Forelimb muscle (tissue), 1 donor: ENCODE measurements at places on chromosomes 7 and 10.

GRCh38 chr10:4885162-4885561, 59.2 kb downstream of the AKR1E2 start:
- no peak for DNase-seq

DNA sequence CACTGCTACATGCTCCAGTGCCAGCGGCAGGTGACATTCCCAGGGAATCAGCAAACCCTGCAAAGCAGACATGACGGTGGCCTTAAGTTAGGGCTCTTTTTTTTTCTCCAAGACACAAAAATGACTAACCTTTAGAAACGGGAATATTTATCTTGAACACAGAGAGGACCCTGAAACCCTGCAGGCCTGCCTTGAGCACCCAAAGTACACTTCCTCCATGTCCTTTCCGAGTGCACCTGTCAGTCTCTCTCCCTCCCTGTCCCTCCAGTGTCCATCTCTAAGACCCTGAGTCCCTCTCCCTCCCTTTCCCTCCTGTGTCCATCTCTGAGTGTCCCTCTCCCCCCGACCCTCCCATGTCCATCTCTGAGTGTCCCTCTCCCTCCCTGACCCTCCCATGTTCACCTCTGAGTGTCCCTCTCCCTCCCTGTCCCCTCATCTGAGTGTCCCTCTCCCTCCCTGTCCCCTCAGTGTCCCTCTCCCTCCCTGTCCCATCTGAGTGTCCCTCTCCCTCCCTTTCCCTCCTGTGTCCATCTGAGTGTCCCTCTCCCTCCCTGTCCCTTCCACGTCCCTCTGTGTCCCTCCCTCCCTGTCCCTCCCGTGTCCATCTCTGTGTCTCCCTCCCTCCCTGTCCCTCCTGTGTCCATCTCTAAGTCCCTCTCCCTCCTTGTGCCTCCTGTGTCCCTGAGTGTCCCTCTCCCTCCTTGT, 51.2 kb upstream of the CAMK2B start:
- DNase-seq: no peak

DNA sequence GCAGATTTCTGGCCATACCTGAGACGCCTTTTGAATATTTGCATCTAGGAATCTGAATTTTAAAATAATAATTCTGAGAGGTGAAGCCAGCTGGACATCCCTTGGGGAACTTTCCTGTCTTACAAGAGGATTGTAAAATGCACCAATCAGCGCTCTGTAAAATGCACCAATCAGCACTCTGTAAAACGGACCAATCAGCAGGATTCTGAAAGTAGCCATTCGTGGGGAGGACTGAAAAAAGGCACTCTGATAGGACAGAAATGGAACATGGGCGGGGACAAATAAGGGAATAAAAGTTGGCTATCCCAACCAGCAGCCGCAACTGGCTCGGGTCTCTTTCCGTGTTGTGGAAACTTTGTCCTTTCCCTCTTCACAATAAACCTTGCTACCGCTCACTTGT, 9.9 kb downstream of the PPIF start:
- DNase-seq: no peak

DNA sequence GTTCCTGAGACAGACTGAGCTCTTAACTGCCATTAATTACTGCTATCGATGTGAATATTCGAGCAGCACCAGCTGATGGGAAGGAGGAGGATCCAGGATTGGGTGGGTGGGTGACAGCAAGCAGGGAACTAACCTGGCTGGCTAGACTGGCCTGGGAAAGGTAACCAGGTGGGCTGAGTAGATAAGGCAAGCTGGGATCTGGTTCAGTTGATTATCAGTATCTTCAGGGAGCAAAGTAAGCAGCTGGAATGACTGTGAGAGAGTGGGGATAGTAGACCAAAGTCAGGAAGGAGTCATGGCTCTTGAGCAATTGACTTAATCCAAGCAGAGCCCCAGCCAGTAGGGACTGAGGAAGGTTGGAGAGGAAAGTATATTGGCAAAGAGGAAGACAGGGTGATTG, 46.9 kb upstream of the KMT2E start:
- no peak for DNase-seq

DNA sequence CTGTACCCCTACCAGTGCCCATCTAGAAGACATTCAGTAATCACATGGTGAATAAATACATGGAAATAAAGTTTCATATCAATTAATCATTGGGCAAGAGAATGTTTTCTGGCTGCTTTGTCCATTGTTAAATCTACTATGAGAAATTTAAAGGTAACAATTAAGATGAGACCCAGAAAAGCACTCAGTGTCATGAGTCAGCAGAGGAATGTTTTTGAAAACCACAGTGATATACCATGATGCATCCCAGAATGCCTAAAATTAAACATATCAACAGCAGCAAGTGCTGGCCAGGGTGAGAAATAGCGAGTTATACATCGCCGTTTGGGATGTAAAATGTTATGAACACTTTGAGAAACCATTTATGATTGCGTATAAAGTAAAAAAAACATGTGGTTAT, 825.3 kb upstream of the C7orf33 start:
- DNase-seq: no peak

- DNase-seq: no peak
These were observed 126.8 kb downstream of the SKIDA1 start for GRCh38 chr10:21398563-21399231.

DNA sequence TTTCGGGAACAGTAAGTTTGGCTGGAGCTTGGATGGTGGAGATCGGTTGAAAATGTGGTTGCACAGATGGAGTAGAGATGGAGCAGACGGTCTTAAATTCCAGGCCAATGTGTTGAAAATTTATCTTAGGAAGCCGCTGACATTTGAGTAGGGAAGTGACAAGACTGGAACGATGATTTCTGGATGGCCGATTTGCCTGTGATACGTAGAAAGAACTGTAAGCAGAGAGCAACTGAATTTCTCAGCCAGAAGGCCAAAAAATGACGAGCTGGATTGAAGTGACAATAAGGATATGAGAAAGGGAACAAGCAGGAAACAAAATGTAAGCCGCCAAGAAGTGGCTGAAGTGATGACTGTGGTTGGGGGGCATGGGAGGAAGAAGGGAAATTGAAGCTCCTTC, 687 bp upstream of the ARMC3 start:
- no peak for DNase-seq

DNA sequence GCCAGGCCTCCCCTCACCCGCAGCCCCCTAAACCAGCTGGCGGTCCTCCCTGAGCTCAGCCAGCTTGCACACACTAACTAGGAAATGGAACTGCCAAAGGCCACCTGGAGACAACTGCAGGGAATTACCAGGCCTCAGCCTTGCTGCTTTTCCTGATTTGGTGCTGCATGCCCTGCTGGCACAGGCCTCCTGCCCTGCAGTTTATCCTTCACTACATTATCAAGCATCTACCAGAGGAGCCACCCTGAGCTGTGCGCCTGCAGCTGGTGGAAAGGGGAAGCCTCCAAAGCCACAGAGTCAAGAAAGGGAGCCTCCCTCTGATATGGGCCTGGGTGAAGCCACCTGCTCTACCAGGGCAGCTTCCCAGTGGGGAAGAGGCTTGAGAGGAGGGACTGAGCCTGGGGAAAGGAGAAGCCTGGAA, 139.8 kb downstream of the GRID1 start:
- no peak for DNase-seq

DNA sequence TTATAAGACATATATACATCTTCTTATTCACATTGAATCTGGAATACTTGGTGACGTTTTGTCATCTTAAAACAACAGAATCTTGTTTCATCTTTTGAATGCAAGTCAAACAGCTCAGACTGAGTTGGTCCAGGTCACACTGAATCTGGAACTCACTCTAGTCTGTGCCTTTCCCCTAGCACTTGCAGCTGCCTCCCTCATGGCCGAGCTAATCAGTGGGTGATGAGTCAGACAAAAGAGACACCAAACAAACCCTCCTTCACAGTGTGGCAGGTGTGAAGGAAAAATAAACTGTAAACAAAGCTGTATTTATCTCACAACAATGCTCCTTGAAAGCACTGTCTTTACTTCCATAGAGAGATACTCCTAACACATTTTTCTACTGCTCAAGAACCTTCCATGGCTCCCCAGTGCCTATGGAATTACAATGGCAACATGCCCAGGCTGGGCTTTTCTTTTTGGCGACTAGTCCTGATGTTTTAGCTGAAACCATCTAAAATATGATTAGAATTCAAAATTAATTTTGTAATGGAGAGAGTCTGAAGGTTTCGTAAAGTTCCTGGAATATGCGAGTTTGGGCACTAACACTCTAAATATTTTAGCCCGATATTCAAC, 140.0 kb downstream of the ZNF365 start:
- DNase-seq: no peak

DNA sequence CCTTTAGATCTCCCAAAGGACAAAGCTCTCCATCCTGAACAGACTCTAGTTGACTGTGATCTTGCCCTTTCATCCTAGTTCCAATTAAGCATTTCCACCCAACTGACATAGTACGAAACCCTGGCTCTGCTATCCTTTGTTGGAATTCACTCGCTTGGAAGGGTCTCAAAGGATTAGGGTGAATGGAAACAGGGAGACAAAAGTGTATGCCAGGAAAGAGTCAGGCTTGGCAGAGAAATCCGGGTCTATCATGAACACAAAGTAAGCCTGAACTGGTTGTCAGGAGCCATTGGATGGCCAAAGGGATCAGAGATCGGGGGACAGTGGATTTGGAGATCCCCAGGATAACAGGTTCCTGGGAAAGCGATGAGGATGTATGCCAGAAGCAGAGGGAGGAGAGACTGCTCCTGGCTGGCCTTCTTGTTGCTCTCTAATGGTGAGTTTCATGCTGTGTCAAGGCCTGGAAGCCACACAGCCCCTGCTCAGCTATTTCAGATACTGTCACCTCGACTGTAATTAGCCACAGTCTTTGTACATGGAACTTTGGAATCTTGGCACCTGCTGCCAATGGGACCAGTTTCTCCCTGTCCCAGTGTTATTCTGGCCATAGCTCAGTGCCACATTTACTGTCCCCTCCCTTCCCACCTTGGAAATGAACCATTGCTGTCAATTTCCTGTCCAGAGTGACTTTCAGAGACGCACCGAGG, 1168.7 kb upstream of the AUTS2 start:
- no peak for DNase-seq

- no peak for DNase-seq
These were observed 62.2 kb downstream of the XPNPEP1 start for GRCh38 chr10:109861081-109861480.

GRCh38 chr7:3573151-3573550, 272.1 kb downstream of the SDK1 start:
- no peak for DNase-seq

GRCh38 chr10:114541081-114541796, 116.8 kb downstream of the ABLIM1 start:
- DNase-seq: peak; percentile 91

DNA sequence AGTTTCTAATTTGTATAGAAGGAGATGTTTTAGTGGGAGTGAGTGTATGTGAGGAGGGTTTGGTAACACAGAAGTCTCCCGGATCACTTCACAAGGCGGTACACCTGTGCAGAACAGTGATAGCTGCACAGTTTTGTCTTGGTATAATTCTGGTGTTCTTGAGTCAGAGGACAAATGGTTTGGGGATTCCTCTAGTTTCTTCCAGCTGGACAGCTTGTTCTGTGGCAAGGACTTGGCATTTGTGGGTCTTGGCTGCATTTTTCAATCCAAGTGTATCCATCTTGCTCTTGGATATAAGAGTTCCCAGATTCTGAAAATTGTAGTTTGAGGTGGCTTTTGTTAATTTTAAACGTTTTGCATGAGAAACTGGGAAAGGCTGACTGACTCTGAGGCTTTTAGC, 135.7 kb downstream of the AHR start:
- DNase-seq: no peak

DNA sequence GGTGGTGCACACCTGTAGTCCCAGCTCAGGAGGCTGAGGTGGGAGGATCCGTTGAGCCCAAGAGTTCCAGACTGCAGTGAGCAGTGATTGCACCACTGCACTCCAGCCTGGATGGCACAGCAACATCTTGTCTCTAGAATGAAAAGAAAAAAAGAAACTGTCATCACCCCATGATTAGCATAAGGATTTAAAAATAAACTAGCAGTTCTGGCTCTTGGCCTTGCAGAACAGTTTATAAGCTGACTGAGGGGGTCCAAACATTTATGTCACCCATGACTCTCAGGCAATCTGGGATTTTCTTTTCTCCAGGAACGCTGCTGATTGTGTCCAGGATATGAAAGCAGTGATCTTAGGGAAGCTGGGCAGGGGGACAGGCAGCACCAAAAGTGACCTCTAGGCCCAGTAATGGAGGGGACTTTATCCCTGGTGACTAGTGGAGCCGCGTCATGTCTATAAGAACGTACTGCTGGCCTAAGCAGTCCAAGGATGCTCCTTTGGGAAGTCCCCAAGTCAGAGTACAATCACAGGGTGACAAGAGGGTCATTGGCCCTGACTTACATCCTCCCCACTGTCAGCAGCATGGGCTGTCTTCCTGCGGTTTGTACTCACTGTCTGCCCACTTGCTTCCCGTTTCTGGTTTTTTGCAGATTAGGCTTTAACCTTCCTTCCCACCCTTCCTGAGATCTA, 177.4 kb downstream of the ARHGAP12 start:
- no peak for DNase-seq

GRCh38 chr10:58950618-58951017, 225.8 kb upstream of the PHYHIPL start:
- no peak for DNase-seq

DNA sequence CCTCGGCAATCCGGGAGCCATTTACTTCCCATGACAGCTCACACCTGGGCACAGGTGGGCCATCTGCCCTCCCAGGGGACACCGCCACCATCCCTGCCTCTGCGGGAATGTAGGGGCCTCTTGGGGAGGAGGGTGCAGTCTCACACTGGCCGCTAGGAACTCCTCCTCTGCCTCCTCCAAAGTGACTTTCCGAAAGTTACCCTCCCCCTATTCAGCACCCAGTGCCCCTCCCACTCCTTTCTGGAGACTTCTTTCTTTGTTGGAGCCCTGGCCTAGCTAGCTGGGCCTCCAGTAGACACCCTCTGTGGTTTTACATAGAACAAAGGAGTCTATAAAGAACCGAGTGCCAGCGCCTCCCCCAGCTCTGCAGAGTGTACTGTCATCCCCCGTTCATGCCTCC, 45.8 kb upstream of the MNX1 start:
- DNase-seq: no peak

GRCh38 chr10:62903828-62904227, 87.7 kb upstream of the EGR2 start:
- no peak for DNase-seq

GRCh38 chr10:4557469-4557868, 268.5 kb upstream of the AKR1E2 start:
- DNase-seq: no peak

GRCh38 chr7:150629347-150629746, 2.8 kb downstream of the GIMAP6 start:
- DNase-seq: no peak
